Activated naive CD8-positive, alpha-beta T cell treated with anti-CD3 and anti-CD28 coated beads for 36 hours (primary cell): ENCODE measurements at places on chromosomes 6 and 20. TPM values are rescaled to one million over a fixed set of nuclear protein-coding genes. Genes with fewer than 3 reads are reported as not detected.

The PLN gene
- total RNA-seq, result not detected

DNA sequence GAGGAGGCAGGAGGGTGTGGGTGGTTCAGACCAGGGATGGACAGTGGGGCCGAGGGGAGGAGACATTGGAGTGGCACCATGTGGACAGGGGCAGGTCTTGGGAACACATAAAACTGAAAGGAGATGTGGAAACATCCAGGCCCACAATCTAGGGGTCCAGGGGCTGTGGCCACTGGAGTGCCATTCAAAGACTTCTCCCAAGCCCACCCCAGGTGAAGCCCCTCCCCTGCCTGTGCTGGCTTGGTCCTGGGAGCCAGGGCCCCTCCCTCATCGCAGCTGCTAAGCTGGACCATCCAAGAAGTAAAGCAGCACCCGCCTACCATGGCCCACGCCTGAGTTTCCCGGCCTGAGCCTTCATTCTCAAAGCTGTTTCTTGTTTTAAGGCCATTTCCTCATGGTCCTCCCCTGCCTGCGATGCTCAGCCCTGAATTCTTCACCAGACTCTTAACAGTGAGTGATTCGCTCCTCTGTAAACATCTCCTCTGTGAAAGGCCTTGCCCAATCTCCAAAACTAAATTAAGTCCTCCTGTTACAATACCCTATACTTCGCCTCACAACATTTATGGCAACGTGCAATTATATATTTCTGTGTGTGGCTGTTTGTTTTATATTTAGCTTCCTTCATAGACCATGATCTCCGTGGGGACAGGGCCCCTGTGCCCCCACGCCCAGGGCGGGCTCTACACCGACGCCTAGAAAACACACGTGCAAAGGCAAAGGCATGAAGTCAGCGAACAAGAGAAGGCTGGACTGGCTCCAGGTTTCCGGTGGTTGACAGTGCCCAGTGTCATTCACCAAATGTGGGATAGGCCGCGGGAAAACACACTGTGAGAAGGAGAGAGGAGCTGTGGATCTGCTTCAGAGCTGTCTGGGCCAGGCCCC is 267.8 kb downstream of the ERMARD start:
- DNase-seq, result no peak

DNA sequence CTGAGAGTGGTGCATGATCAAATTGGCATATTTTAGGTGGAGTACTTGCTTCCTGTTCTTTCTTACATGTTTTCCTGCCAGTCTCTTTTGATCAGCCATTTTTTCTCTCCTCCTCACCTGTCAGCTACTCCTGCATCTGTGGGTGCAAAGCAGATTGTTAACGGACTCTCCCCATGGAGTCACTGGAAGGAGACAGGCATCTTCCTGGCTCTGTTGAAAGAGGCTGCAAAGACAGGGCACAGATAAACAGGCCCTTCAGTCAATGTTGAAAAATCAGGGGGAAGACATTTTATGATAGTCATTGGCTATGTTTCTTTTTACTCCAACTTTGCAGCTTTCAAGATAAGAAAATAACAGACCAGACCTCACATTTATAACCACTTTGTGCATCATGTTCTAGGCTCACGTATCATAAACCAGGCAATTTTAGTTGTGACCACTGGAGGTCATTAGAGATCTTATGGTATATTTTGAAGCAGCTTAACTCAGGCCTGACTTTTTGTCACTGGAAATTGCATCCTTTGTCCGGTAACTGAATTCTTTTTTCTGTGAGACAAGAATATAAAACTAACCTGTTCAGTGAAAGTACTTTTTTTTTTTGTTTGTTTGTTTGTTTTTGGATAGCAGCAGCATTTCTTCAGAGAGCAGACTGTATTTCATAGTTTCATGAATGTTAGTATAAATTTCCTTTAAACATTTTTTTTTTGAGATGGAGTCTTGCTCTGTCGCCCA is 20.1 kb downstream of the ECT2L start:
- DNase-seq, result no peak

GRCh38 chr20:44624152-44624551 is 27.3 kb downstream of the ADA start:
- DNase-seq, result no peak

DNA sequence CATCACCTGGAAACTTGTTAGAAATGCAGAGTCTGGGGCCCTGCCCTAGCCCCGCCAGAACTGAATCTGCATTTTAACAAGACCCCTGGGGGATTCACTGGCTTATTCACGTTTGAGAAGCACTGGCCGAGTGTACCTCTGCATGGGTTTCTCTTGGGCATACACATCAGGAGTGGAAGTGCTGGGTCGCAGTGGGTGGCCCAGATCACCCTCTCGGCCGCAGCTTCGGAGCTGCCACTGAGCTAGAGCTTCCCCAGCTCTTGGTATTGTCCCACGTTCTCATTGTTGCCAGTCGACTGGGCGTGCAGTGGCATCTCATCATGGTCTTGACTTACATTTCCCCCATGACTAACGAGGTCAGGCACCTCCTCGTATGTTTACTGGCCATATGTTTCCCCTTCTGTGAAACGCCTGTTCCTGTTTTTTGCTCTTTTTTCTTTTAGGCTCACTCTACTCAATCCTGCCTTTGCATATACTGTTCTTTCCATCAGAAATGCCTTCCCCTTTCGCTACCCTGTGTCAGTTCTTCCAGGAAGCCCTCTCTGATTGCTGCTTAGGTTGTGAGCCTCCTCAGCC is 3.0 kb upstream of the DLGAP4 start:
- DNase-seq, result no peak

DNA sequence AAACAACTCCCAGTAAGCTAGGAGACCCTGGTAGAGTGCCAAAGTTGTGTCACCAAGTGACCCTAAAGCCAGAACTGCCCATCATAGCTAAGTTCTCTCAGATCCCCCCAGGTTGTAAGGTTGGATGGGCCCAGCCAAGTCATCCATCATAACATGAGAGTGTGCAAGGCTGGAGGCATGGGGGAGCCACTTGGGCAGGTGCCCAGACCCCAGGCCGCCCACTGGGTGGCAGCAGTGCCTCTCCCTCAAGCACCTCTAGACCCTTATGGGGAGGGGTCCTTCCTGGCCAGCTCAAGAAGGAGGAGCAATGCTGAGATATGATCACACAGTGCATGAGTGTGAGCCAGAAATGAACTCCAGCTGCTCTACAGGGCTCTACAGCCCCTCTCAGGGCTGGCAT is 154.5 kb downstream of the MYLK4 start:
- DNase-seq, result no peak

DNA sequence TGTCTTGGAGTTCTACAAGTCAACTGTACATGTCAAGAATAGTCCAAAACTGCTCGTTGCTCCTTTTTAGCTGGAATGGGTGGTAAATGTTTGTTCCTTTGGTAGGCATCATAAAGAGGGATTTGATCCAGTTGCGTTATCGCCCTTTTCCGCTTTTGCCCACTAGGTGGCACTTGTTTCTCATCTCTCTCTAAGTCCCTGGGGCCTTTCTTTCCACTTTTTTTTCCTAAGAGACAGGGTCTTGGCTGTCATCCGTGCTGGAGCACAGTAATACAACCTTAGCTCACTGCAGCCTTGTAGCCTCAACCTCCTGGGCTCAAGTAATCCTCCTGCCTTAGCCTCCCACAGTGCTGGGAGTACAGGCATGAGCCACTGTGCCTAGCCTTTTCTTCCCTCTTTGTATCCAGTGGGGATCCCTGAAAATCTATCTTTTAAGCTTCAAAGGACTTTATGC is 20.7 kb downstream of the GTPBP2 start:
- peak; percentile 29 for DNase-seq

- no peak for DNase-seq
These were observed 54.8 kb downstream of the TNFAIP3 start for GRCh38 chr6:137921823-137922222.

- DNase-seq, result peak; percentile 12
These were observed 147.9 kb upstream of the PDE7B start for GRCh38 chr6:135703621-135704020.

DNA sequence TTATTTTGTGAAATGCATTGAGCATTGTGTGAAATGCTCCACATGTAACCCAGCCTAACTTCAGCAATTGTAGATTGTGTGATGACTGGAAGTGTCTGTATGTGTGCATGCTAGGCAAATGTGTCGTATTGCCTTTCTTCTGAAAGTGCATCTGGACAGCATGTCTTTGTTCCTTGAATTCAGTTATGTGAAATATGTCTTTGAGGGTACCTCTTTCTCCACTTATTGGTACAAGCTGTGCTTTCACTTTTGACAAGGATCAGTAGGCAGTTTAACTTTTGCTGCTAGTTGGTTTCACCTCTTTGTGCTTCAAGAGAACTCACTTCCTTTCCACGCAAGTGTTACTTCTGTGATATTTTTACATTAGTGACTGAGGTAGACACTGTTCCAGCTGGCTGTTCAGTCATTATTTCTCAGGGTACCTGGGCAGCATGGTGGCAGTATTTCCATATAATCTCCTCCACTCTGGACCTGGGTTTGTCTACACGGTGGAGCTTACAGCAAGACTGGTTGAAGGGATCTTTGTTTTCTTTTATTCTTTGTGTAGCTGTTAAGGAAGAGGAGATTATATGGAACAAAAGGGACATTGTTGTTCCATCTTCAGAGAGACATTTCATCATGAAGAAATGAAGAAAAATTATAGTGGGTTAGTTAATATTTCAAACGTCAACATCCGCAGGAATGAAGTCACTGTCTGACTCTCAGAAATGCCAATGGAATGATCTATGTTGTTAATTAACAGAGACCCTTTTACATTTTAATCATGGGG is 175.4 kb downstream of the UTRN start:
- DNase-seq, result no peak

- peak; percentile 77 for DNase-seq
These were observed 38.6 kb downstream of the KIAA0408 start for GRCh38 chr6:127420556-127420955.

The SLC26A8 gene
- total RNA-seq, result not detected

DNA sequence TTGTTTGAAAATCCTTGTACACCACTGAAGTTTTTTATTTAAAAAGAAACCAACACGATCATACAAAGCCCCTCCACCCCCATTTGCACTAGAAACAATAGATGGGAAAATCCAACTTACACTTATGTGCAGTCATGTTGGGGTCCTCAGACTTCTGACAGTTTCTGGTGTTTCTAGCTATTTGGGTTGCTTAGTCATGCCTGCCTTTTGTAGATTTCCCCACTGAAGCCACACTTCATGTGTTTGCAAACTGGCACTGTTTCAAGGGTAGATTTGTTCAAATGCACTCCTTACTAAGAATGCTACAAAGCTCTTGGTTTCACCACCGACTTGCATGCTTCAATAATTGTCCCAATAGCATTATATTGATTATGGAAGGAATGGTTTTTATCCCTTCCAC is 1.5 kb downstream of the SH3BGRL2 start:
- no peak for DNase-seq

The OR2H2 gene
- total RNA-seq, result not detected

DNA sequence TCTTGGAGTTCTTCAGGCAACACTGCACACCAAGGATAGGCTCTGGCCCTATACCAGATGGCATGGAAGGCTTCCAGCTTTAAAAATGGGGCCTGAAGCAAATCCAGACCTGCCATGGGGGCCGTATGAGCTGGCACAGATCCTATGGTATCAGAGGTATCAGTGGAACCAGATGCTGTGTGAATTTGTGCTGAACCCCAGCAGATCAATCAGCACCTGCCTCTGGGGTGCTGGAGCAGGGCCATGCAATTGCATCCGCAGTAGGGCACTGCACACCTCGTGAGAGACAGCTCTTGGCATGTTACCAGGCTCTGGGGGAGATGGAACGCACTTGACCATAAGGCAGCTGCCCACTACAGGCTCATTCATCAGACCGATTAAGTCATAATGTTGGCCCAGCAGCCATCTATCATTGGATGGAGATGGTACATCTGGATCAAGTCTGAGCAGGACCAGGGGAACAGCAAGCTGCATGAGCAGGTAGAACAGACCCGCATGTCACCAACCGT is 221.5 kb downstream of the MYLK4 start:
- DNase-seq, result no peak

- DNase-seq, result no peak
These were observed 19.3 kb upstream of the SASH1 start for GRCh38 chr6:148323344-148323743.

The ANKRD66 gene
- total RNA-seq, result not detected

The SLC17A2 gene
- not detected for total RNA-seq

- DNase-seq, result no peak
These were observed 36.4 kb downstream of the MYLK4 start for GRCh38 chr6:2714111-2714895.
